Stimulated activated CD8-positive, alpha-beta memory T cell treated with anti-CD3 and anti-CD28 coated beads, Interleukin-4, amount 100 ng/mL, for 4 hours (primary cell): ENCODE measurements at places on chromosomes 3 and 15.

DNA sequence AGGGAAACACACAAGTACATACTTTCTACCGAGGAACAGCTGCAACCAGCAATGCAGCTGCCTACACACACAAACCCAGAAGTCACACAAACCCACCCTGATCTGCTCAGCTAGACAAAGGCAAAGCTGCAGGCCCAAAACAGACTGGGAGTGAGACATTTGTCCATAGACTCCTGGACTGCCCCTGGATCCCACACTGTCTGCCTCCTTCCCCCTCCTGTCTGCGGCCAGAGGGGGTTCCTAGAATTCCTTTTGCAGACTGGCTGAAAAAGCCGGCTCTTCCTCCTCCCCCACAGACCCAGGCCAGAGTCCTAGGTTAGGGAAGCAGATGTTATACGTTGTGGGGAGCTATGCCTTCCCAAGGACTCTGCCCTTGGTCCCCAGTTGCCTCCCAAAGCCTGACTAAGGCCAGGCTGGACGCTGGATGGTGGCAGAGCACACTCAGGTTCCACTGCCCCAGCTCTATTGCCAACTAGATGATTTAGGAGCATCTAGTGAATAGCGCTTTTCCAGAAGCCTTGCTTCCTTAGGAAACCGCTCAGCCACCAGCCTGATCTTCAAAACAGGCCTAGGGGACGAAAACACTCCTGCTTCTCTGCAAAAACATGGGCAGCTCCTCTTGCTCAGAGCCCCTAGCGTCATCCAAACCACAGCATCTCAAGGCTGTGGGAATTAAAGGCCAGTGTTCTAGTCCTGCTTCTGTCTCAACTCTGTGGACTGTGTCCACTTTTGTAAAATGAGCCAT, 37.4 kb upstream of the CILP start:
- no peak for DNase-seq

DNA sequence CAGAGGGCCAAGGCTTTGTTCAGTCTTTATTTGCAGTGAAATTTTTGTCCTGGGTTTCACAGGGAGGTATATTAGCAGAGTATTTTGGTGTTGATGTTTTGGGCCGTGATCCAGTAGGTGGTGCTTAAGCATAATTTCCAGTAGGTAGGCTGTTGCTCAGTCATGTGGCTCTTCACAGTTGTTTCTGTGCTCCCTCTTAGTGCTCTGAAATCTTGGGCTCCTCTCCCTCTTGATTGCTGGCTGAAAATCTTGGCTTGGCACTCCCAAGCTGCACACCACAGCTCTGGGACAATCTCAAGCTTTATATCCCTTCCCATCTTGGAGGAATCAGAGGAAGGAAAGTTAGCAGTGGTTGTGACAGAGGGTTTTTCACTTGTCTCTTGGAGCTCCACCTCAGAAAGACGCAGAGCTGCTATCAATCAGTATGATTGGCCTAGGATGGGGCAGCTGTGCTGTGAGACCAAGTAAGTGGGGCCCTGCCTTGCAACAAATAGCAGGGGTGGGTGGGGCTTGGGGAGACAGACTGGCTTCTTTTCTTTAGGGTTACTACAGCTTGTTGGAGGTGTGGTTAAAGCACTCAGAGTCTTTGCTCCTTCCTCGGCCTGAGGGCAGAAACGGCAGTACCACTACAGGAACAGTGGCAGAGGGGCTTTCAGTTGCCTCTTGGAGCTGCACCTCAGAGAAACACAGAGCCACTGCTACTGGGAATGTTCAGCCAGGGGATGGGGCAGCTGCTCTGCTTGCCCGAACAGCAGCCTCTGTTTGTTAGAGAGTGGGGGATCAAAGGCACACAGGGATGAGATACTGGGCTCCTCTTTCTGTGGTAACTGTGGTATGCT, 627.0 kb downstream of the SI start:
- DNase-seq: no peak

DNA sequence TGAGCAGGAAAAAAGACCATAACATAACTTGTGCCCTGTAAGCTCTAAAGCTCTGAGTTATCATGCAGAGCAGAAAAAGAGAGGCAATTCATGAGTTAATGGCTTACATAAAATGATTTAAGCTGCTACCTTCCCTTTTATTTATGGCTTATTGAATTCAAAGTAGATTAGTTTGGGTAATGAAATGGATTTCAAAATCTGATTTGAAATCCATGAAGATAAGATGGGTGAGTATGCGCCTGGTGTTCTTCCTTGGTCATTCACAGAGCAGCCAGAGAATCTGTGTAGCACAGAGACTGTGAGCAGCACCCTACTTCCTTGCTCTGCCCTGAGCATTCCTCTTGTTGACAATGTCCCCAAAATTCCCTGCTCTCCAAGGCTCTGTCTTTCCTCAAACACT, 36.2 kb upstream of the MRPL3 start:
- no peak for DNase-seq

DNA sequence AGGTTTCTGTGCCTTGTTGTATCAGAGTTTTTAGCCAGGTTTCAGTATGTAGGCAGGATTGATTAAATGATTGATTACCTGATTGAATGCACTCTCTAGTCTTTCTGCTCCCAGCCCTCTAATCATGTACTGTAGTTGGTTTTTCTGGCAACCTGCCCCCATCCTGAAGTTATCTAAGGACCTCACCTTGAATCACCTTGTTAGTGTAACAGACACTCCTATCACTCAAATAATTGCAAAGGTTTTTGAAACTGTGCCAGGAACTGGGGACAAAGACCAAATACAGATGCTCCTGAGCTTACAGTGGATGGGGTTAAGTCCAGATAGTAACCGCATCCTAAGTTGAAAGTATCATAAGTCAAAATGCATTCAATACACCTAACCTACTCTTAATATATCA, 141.5 kb upstream of the EIF1B start:
- DNase-seq: no peak

DNA sequence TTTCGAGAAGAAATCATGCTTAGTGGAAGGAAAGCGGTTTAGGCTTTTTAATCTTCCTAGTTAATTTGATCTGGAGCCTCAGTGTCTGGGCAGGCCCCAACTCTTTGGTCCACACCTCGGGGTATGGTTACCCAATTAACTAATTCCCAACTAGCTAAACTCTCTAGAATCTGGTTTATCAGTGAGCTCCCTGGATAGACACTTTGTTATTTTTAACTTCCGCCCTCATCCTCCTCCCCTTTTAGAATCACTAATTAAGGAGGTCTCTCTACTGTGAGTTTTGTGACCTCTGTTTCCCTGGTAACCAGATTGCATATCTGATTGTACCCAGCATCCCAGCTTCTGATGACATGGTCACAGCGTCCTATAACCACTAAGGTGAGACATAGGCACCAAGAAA, 112.2 kb downstream of the RARB start:
- DNase-seq: no peak

- DNase-seq: no peak
Measured at GRCh38 chr15:90576711-90577389, 47.1 kb downstream of the CRTC3 start.

DNA sequence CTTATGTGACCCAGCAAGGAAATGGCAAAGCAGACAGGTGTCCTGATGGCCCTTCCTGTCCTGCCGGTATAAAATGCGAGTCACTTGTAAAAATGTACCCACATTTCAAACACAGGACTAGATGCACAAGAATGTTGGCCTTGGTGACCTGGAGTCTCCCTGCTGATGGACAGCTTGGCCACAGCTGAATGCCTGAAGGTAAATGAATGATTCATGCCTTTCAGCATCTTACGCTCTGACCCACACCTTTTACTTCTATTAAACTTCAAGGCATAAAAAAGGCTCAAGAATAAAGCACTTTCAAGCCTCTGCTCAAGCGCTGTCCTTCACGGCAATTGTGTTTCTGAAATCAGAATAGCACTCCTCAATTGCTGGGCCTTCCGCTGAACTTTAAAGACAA, 228.0 kb upstream of the SLCO3A1 start:
- no peak for DNase-seq

- no peak for DNase-seq
Measured at GRCh38 chr3:72655131-72655551, 193.1 kb downstream of the SHQ1 start.

DNA sequence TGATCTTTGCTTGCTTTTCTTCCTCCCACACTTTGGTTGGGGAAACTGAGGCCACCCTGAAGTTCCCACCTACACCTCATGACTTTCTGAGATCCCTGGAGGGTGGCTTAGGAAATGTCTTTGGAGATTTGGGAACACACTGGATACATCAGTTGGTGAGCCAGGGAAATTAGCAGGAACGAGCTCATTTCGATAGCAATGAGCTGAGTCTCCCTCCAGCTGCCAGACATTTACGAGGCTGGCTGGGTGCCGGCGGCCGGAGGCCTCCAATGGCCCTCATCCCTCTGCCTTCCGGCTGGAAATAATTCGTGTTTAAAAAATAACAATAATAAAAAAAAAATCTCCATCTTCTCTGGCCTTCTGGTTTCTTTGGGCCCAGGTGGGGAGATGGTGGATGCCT, 38.8 kb downstream of the SMAD6 start:
- DNase-seq: no peak

GRCh38 chr15:86432861-86433260, 353.2 kb downstream of the AGBL1 start:
- no peak for DNase-seq

DNA sequence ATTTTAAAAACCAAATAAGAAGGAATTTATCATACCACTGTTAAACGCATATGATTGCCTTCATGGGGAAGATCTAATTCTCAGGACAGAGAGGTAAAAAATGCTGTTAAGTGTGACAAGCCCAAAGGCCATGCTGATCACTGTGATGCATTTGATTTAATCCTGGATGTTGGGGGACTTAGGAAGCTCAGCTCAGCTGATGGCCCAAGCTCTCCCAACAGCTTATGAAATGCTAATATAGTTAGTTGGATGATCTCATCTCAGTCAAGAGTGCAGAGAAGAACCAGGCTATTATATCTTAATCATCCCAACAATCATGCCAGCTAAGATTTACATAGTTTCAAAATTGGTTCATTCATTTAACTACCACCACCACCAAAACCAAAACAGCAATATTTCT, 340.0 kb downstream of the IL20RB start:
- DNase-seq: no peak

DNA sequence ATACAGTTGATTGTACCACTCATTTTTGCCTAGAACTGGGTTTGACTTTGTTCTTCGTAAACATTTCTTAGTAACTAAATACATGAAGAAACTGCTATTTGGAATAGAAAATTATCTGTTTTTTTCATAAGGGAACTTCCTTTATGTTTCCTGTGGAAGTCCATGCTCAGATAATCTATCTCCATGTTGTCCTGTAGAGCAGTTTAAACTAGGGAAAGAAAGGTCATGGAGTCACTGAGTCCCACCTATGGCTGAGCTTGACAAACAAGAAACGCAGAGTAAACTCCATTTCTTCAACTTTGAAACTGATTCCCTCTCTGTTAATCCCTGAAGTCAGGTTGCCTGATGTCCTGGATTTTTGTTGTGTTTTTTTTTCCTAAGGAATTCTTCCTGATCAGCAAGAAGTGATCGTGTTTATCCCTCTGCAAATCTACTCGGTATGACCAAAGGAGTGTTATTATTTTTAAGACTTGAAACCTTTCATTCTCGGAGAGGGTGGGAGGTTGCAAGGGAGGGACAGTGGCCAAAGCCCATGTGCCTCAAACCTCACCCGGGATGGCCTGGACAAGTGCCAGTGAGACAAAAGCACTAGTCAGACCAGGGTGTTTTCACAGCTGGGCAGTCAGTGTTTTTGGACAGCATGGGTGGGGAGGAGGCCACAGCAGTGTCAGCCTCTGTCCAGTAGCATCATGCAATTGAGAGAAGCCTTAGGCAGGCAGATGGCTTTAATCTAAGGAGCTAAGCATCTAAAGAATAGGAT, 129.8 kb upstream of the PHLDB2 start:
- DNase-seq: no peak

- DNase-seq: no peak
Measured at GRCh38 chr3:191246630-191247029, 47.6 kb downstream of the OSTN start.

GRCh38 chr15:36517758-36518157, 61.7 kb upstream of the CDIN1 start:
- no peak for DNase-seq

- DNase-seq: no peak
Measured at GRCh38 chr3:124217542-124217941, 225.6 kb upstream of the ROPN1 start.

DNA sequence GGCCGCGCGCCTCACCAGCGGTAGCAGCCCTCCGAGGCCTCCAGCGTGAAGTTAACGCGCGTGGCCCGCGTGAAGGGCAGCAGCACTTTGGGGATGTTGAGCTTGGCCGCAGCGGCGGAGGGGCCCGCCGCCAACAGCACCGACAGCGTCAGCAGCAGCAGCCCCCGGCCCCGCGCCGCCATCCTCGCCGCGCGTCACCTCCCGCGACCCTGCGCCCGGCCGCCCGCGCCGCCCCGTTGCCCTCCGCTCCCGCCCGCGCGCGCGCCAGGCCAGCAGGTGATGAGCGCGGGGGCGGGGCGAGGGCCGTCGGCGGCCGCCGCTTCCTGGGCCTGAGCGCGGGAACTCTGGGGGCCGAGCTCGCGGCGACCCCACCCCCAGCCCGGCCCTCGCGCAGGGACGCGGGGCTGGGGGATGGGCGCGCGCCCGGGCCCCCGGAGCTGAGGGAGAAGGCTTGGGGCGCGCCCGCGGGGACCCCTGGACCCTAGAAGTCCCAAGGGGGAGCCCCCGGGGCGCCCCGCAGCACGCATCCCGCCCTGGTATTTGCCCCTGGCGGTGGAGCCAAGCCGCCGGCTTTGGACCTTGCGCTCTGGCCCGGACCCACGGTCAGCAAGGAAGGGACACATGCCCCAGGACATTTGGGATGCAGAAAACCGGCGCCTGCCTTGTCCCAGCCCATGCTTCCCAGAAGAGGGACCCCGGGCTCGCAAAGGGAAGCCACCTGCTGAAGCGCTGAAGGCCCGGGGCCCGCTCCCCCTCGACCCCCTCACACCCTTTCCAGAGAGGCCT, at the start of gene NUP210:
TSS of gene NUP210 (minus strand) at position 278 of the 786 bp plus-strand sequence. CDS start at position 182, 96 bp downstream.
- no peak for DNase-seq

- DNase-seq: no peak
Measured at GRCh38 chr3:17808994-17809393, 66.6 kb upstream of the TBC1D5 start.
